ENCODE measurements at places on chromosomes 3 and 15.
A peak's percentile ranks its signal among the peaks of the same experiment; 100 is the strongest.

GRCh38 chr15:37100966-37101215, 542 bp upstream of the MEIS2 start:
- DNase-seq = no peak

DNA sequence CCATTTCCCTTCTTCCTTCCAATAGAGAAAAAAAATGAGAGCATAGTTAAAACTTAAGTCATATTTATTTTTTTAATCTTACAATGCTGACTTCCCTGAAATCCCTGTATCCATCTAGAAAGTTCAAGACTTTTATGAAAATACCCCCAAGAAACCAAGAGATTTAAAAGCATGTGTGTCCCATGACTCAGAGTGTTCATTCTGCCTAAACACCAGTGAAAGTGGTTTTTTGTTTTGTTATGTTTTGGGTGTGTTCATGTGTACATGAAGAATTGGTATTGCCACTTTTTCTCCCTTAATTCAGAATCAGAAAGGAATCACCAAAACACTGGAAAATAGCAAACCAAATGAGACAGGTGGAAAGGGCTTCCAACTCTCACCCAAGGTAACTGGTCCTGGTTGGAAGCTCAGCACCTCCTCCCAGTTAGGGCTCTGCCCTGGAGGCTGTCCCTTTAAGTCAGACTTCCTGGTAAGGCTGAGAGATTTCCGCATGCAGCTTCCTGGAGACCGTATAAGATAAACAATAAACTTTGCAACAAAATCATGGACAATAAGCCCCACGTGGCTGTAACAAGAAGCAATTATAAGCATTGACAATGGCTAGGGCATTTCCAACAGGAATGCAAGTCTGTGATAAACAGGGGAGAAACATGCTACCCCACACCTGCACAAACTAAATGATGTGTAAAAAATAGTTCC, 121.9 kb upstream of the ARHGEF3 start:
- DNase-seq = peak; percentile 14

DNA sequence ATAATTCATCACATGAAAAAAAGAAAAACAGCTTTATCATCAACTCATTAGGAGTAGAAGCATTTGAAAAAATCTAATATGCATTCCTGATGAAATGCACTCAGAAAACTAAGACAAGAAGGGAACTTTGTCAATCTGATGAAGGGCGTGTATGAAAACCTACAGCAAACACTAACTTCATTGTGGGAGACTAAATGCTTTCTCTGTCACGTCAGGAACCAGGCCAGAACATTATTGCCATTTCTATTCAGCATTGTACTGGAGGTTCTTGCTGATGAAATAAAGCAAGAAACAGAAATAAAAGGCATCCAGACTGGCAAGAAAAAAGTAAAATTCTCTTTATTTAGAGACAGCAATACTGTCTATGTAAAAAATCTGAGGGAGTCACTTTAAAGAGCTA, 235.2 kb downstream of the GABRB3 start:
- no peak for DNase-seq

DNA sequence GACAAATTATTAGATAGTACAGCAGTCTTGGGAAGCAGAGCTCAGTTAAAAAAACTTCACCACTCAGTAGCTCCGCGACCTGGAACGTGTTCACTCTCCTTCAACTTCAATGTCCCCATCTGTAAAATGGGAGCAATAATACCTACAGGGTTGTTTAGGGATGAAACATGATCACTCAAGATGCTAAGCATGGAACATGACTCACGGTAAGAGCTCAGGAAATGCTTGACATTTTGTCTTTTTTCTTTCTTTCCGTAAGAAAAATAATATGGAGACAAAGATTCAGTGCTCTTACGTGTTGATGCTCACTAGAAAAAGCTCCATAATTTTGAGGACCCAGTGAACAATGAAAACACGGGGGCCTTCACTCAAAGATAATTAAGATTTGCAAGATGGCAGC, 606.7 kb upstream of the MDFIC2 start:
- DNase-seq = no peak

- no peak for DNase-seq
Observed at GRCh38 chr15:82551646-82552247, 11.5 kb upstream of the RPS17 start.

GRCh38 chr3:108071368-108071767, 19.5 kb downstream of the CD47 start:
- no peak for DNase-seq

GRCh38 chr3:14265246-14265962, 86.8 kb downstream of the LSM3 start:
- DNase-seq = no peak

GRCh38 chr3:30567139-30567753, 39.2 kb upstream of the TGFBR2 start:
- DNase-seq = no peak

DNA sequence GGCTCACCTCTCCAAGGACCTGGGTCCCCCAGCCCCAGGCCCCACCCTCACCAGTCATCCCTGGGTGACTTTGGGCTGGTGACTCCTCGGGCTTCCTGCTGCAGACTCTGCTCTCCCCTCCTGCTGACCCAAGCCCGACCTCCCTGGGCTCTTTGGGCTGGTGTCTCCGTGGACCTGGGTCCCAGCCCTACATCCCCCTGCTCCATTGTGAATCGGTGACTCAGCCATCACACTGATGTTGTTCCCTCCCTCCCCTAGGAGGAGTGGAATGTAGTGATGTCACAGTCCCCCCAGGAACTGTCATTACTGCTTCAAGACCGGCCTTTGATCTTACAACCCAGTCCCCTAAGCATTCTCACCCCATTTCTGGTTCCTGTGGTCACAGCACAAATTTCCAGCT, 83.7 kb downstream of the ADAMTS7 start:
- DNase-seq = no peak

GRCh38 chr15:79440355-79440908, 8.3 kb downstream of the MINAR1 start:
- no peak for DNase-seq

DNA sequence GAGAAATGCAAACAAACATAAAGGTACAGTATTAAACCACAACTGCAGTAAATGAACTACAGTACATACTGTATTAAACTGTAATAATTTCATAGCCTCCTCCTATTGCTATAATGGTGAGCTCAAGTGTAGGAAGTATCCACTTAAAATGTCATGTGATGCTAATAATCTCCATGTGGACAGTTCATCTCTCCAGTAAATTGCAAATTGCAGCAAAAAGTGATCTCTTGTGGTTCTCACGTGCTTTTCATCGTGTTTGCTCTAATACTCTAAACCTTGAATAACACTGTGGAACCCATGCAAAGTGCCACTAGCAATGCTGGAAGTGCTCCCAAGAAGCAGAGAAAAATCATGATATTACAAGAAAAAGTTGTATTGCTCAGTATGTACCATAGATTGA, 9.2 kb upstream of the FNDC3B start:
- no peak for DNase-seq

DNA sequence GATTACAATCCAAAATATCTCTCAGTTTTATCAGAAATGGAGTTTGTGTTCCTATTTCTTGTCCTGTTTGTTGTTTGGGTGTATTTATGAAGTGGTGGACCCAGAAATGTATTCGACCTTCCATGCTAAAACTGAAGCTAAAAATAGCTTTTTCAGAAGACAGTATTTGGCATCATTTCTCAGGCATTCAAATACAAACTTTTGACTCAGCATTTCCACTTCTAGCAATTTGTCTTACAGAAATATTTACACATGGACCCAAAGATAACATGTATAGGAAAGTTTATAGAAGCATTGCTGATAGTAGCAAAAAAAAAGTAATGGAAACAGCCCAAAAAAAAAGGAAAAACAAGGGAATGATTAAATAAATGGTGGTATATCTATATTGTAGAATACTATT, 156.3 kb downstream of the HCN4 start:
- DNase-seq = no peak

DNA sequence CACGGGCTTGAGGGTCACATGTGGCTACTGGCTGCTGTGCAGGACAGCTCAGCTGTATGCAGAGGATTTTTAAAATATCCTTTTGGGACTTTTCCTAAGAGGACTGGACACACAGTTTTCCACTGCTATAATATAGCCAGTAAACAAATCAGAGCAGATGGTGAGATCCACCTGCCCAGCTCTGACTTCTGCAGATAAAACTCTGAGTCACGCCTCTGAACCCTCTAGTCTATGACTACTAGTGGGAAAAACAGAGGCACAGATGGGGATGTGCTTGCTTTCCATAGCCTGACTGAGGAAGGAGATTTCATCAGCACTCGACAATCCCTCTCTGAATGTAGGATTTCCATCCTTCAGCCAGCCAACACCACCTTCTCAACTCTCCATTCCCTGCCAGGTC, 45.1 kb downstream of the COLQ start:
- no peak for DNase-seq

DNA sequence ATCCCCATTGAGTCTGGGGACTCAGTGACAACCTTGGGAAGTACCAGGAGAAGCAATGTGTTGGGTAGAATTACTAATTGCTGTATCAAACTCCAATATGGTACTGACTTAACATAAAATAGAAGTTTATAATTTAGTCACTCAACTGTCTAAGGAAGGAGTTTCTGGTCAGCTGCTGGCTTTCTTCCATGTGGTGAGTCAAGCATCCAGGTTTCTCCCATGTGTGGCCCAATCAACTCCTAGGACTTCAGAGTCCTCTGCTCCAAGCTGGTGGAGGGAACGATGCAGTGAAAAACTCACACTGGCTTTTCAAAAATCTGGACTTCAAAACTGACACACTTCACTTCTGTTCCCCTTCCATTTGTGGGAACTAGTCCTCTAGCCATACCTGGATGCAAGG, 25.2 kb downstream of the WNT5A start:
- DNase-seq = no peak

GRCh38 chr3:45103334-45103733, 42.8 kb downstream of the CDCP1 start:
- no peak for DNase-seq

DNA sequence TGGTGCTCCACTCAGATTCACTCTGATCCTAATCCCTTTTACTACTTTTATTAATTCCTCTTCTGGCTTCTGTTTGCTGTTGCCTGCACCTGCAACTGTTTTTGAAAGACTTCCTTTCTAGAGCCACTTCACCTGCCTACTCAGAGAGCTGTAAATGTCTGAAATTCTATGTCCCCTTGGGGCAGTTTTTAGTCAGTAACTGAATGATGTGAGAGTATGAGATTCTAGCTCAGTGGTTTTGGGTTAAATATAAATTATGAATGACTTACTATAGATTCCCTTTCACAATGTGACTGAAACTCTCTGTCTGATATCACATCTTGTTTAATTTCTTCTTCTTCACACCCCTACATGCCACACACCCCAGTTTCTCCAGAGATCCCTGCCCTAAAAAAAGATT, 47.8 kb upstream of the LRRC3B start:
- DNase-seq = no peak

DNA sequence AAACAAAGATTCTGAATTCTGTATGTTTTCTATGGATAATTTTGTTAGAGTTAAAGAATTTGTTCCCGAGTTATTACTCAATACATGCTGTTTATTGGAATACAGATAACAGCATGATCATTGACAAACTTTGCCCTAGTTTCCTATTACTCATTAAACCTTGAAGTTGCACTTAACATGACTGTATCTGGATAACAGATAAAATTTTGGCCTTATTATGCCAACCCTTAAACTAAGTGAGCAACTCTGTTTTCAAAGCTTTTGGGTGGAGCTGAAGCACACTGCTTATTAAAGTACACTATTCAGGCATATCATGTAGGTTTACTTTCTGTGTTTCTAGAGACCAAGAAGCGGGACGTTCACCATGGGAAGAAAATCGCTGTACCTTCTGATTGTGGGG, at the start of gene AADAC:
Gene AADAC, plus strand, starts transcription at position 318 of the 400 bp plus-strand sequence. Its CDS starts 47 bp downstream, at position 365.
- no peak for DNase-seq

GRCh38 chr3:191051037-191051436, 148.0 kb upstream of the OSTN start:
- no peak for DNase-seq

GRCh38 chr3:175111036-175111435, 251.9 kb downstream of the NAALADL2 start:
- no peak for DNase-seq

Measured in activated CD8-positive, alpha-beta memory T cell treated with anti-CD3 and anti-CD28 coated beads for 1 hour (primary cell).